ENCODE measurements at places on chromosomes 7 and 10. TPM values are rescaled to one million over a fixed set of nuclear protein-coding genes. Genes with fewer than 3 reads are reported as not detected.

GRCh38 chr10:649798-650440 lies 39.5 kb downstream of the DIP2C start:
- DNase-seq = peak; percentile 73

DNA sequence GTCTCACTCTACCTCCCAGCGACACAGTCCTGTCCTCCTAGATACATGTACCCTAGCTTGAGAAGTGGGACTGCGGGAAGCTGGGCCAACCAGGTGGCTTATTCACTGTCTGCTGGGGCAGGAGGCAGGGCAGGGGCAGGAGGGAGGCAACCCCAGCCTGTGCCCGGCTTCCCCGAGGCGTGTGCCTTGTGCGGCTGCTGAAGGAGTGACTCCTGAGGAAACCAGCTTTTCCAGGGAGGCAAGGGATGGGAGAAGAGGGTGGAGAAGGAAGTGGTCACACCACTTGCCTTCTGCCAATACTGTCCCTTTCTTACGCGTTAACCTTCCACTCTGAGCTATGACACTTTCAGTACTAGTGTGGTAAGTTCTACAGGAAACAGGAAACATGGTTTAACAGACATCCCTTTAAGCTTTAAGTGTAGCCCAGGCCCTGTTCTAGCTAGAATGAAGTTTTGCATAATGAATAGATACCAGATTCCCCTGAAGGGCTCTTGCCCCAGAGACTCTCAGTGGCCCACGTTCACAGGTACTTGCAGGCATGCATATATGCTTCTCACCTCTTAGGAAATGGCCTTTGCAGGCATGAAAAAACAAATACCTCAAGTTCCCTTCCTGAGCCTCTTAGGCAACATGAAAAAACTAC lies 40.6 kb downstream of the SYPL1 start:
- no peak for DNase-seq

Gene LRRD1
- not detected for total RNA-seq

- no peak for DNase-seq
Observed at GRCh38 chr10:32413513-32413912, 32.4 kb upstream of the CCDC7 start.

- no peak for DNase-seq
Observed at GRCh38 chr7:40538281-40538680, 403.5 kb downstream of the SUGCT start.

DNA sequence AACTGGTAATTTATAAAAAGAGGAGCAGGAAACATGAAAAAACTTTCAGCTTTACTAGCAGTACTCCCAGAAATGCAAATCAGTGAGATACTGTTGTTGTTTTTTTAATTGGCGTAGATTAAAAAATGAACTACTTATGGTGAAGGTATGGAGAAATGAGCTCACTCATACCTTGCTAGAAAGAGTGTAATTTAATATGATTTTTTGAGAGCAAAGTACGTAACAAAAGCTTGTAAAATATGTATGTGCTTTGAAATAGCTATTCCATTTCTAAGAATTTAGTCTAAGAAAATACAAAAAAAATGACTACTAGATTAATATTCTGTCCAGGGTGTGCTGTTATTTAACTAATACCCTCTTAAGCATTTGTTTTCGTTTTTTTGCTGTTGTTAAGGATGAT lies 5.5 kb downstream of the CUL1 start:
- DNase-seq = no peak

Gene CCL24
- 1.1 TPM for total RNA-seq

Data from aorta (tissue), 5 donors.